H7 (cell line): ENCODE measurements at places on chromosomes 16 and 17. TPM values are rescaled to one million over a fixed set of nuclear protein-coding genes. Genes with fewer than 3 reads are reported as not detected.

GRCh38 chr16:28300327-28300726 lies 8.0 kb downstream of the SBK1 start:
- DNase-seq: no peak

DNA sequence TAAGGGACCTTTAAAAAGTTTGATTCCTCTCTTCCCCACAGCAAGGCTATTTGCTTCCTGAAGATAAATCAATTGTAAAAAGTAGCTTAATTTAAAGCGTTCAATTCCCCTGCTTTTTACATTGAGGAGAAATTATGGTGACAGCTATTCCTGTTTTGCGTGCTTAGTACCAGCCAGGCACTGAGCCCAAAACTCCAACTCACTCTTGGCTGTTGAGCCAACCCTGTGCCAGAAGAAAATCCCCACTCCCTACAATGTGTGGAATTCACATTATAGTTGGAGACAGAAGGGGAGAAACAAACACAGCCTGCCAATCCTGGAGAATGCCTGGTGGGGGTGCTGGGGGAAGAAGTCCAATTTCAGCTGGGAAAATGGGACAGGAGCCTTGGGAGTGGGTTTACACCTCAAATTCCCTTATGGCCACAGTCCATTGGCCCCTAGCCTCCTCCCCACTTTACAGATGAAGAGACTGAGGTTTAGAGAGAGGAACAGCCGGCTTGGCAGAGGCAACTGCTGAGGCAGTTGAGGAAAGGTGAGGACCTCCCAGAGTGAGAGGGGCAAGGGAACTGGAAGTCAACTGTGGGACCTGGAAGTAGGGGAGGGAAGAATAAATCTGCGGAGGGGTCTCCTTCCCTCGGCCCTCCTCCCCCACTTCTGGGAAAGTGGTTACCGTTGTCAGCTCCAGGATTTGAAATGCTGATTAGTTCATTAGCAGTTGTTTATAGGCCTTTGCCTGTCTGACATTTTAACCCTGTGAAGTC lies 26.1 kb downstream of the CDH1 start:
- peak; percentile 77 for DNase-seq

GRCh38 chr16:50573279-50573678 lies 25.1 kb downstream of the NKD1 start:
- no peak for DNase-seq

- peak; percentile 55 for DNase-seq
These were observed 4.3 kb downstream of the C16orf74 start for GRCh38 chr16:85746460-85747215.

DNA sequence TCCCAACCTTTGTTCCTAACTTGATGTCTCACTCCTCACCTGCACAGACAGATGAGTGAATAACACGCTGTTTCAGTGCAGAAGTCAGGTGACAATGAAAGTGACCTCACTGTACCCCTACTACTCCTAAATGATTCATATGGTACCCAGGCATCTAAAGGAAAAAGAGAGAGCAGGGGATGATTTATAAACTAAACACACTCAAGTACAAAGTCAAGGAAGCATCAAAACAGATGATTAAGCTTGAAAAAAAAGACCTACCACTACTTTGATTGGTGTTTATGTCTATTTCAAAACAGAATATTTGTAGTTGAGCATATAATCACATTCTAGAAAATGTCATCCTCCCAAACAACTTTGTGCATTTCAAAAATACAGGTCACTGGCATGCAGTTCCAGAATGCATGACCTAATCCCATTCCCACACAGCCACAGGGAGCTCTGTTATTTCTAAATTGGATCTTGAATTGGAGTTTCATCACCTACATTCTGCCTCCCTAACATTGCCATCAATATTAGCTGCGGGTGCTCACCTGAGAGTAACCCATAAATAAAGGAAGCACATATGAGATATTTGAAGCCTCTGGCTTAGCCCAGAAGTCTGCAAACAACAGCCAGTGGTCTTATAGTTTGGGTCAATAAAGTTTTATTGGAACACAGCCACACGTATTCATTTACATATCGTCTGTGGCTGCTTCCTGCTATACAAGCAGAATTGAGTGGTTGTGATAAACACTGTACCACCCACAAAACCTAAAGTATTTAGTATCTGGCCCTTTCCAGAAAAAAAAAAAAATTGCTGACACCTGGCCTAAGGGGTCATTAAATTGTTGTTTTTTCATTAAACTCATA lies 14.0 kb downstream of the HS3ST3A1 start:
- no peak for DNase-seq

GRCh38 chr16:31487720-31488467 lies 5.0 kb downstream of the SLC5A2 start:
- DNase-seq: peak; percentile 97

- peak; percentile 26 for DNase-seq
These were observed 8.9 kb downstream of the MYO15B start for GRCh38 chr17:75596320-75597087.

SLC46A1 gene
- 5.7 and 6.7 TPM in 2 replicates for total RNA-seq

DNA sequence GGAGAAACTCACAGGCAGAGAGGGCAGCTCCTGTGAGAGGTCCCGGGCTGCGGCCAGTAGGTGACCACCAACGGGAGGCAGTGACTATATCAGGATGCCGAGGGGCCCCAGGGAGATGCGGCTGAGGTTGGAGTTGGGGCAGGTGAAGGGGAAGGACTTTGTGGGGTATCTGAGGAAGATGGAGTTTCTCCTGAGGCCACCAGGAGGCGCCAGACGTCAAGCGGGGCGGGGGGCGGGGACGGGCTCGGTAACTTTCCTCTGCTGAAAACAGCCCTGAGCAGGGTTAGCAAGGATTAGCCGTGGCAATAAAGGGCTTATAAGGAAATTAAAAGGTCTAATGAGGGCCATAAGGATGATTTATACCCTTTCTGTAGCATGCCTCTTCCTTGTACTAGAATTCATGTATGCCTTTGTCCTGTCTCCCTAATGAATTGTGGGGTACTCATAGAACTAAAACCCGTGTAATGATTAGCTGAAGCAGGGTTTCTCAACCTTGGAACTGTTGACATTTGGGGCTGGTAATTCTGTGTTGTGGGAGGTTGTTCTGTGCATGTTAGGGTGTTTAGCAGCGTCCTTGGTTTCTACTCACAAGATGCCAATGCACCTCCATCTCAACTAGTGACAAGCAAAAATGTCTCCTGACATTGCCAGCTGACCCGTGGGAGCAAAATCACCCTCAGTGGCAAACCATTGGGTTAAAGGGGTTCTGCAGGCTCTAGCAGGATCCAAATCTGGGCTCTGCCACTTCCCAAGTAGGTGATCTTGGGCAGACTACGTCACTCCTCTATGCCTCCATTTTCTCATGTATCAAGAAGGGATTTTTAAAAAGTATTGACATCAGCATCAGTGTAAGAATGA lies 74.8 kb upstream of the GRIN2A start:
- peak; percentile 89 for DNase-seq

DNA sequence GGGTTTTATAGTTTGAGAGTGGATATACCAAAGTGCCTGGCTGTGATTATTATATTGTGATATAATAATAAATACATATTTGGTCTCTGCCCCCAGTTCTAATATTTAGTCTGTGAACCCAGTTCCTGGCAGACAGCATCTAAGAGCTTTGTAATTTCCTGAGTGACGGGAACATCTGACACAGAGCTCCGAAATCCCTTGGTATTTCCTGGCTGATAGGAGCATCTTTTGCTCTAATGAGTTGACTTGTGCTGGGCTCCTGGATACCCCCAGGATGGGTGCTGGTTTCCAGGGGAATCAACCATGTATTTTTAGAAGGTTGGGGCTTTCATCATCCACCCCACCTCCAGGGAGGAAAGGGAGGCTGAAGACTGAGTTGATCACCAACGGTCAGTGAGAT lies 187.3 kb downstream of the CDH13 start:
- DNase-seq: no peak

TNFSF13 gene
- total RNA-seq: 0.94 and 1.7 TPM in 2 replicates

KRT31 gene
- not detected in 2 replicates for total RNA-seq

GALNS gene
- total RNA-seq: 6.7 and 17.1 TPM in 2 replicates

- DNase-seq: peak; percentile 95
These were observed 16.0 kb downstream of the SOX8 start for GRCh38 chr16:997440-998051.

DNASE1 gene
- total RNA-seq: 13.8 and 23.7 TPM in 2 replicates

DNA sequence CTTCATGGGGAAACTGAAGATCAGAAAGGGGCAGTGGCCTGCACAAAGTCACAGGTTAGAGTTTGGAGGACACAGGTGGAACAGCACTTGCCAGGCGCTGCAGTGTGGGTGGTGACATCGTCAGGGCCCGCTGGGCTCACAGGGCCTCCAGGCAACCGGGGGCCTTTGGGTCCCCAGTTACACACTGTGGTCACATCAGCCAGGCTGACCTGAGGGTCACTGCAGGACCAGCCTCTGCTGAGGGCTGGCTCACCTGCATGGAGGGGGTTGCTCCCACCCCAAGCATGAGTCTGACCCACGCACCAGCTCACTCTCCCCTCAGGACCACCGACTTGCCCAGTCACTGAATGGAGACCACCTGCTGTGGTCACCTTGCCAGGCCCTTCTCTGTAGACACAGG lies 17.0 kb downstream of the FOXN1 start:
- DNase-seq: no peak

GRCh38 chr16:51146256-51146924 lies 4.7 kb downstream of the SALL1 start:
- DNase-seq: no peak

SDR42E1 gene
- total RNA-seq: 0.10 TPM in 1 of 2 replicates, not detected in the other

KRTAP4-8 gene
- not detected in 2 replicates for total RNA-seq

TPPP3 gene
- 0.44 and 0.80 TPM in 2 replicates for total RNA-seq

SCGB1C2 gene
- not detected in 2 replicates for total RNA-seq

- DNase-seq: peak; percentile 19
These were observed 10.6 kb downstream of the TRPV3 start for GRCh38 chr17:3546997-3547396.

- no peak for DNase-seq
These were observed 56.3 kb upstream of the ADAMTS18 start for GRCh38 chr16:77491091-77491490.

DNA sequence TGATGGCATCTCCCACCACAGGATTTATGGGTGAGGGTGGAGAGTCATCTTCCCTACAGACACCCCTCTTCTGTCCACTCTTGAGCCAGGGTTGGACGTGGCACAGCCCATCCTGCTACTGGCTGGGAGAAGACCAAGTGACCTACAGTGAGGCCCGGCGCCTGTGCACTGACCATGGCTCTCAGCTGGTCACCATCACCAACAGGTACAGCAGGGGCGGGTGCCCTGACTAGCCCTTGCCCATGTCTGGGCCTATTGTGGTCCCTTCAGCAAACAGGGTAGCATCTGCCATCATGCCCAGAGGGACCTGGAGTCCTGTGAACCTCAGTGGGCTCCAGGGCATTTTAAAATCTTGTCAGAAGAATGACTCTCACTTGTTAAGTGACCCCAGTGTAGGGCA lies 48.2 kb downstream of the MRC2 start:
- peak; percentile 25 for DNase-seq

TNS4 gene
- total RNA-seq: 0.14 and 0.18 TPM in 2 replicates

GRCh38 chr17:1545618-1546017 lies 17.0 kb downstream of the PITPNA start:
- DNase-seq: no peak

TLCD2 gene
- 0.04 and 0.45 TPM in 2 replicates for total RNA-seq

RSKR gene
- total RNA-seq: 12.2 and 14.7 TPM in 2 replicates

- DNase-seq: no peak
These were observed 244.9 kb downstream of the FTO start for GRCh38 chr16:53948734-53949430.

ARHGAP44 gene
- total RNA-seq: 9.2 and 11.2 TPM in 2 replicates
